H9 (cell line): ENCODE measurements at places on chromosomes 4 and X. TPM values are rescaled to one million over a fixed set of nuclear protein-coding genes. Genes with fewer than 3 reads are reported as not detected.

The LRCH2 gene
- total RNA-seq = 6.3 and 6.6 TPM in 2 replicates

The ZFP92 gene
- 0.66 and 0.68 TPM in 2 replicates for total RNA-seq

The RAB41 gene
- total RNA-seq = not detected in 2 replicates

The GRIA2 gene
- total RNA-seq = not detected in 2 replicates

The HSD17B13 gene
- total RNA-seq = not detected in 2 replicates

The SLC25A31 gene
- not detected in 2 replicates for total RNA-seq

The NEK1 gene
- total RNA-seq = 12.3 and 12.6 TPM in 2 replicates

DNA sequence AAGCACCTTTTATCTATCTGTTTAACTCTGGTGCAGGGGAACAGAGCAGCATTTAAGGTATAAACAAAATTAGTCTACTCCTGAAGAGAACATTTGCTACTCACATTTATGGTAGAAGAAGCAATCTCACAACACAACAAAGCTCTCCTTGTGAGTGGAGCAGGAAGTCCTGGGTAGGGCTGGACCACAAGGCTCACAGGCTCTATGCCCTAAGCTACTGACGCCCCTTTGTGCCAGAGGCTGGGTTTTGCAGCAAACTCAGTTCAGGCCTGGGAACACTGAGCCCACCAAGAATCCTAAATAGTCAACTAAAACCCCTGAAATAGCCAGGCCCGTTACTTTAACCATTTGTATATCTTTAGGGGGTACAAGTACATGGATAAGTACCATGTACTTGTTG, 4.7 kb upstream of the ZXDB start:
- no peak overlapping the region for H3K4me3 ChIP-seq
- H3K27me3 ChIP-seq = no peaks in the 10 kb centered on the region
- H3K4me1 ChIP-seq = no peaks in the 10 kb centered on the region
- H3K36me3 ChIP-seq = no peaks in the 10 kb centered on the region
- DNase-seq = no peak

GRCh38 chr4:2321279-2322196, 59.6 kb upstream of the MXD4 start:
- H3K4me3 ChIP-seq = no peak overlapping the region
- H3K27me3 ChIP-seq = no peaks in the 10 kb centered on the region
- no peak for DNase-seq
- H3K27ac ChIP-seq = no peak overlapping the region

DNA sequence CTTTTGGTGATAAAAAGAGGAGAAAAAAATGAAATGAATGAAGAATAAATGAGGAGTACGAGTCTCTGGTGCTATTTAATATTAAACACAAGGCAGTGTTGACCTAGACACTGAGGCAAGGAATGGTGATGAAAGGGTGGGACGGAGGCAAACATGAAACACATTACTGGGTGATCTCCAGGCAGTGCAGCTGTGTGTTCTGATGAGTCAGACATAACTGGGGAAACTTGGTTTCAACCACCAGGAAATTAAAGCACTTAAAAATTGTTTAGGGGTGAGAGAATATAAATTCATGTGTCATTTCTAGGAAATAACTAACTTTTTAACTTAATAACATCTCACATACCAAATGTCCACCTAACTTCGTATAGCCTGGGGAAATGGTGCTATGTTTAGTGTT, 19.7 kb upstream of the CXCL6 start:
- no peak overlapping the region for H3K4me3 ChIP-seq
- H3K4me1 ChIP-seq = peaks cover 5% of the 10 kb centered on the region; the same call in 1 of the 2 replicates
- H3K27me3 ChIP-seq = no peaks in the 10 kb centered on the region
- H3K27ac ChIP-seq = no peak overlapping the region

DNA sequence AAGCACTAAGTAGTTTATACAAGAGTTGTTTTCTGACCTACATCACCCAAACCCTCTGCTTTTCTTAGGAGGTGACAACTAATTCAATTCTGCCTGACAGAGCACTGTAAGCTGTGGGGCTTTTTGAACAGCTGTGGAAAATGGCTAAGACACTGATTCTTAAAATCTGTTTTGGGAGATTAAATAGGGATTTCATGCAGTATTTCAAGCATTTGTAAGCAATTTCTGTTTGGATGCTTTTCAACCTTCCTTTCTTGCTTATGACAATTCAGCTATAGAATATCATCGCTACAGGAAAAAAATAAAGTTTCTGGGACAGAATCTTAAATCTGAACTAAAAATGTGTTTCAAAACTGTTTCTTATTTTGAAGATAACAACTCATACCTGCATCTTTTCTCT, 459.5 kb downstream of the RAPGEF2 start:
- H3K4me1 ChIP-seq = no peaks in the 10 kb centered on the region
- H3K27me3 ChIP-seq = no peaks in the 10 kb centered on the region
- peaks cover 12% of the 10 kb centered on the region; the same call in 1 of the 2 replicates for H3K36me3 ChIP-seq
- H3K4me3 ChIP-seq = no peak overlapping the region

- H3K27me3 ChIP-seq = no peaks in the 10 kb centered on the region
- no peak overlapping the region for H3K4me3 ChIP-seq
- no peaks in the 10 kb centered on the region for H3K36me3 ChIP-seq
- H3K4me1 ChIP-seq = no peaks in the 10 kb centered on the region
- H3K27ac ChIP-seq = no peak overlapping the region
Measured at GRCh38 chrX:1894740-1895139, 279.9 kb downstream of the ASMT start.

DNA sequence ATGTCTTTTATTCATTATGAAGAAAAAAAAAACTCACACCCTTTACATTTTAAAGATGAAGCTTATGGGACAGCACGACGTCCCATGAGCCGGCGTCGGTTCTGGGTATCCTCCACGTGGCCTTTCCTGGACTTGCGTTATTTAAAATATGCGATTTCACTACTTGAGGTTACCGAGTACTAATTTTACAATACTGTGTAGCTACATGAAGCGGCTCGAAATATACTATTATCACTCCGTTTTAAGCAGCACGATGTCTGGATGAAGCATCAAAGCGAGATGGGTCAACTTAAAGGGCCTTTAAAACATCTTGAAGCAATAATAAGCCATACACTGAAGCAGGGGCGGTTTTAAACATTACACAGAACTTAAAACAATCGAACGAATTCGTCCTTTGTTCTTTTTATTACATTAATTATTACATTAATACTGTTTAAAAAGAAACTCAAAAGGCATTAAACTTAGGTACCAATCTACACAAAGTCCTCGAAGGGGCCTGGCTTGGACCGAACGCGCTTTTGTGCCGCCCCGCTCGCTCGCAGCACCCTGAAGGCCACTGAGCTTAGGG, 1.4 kb upstream of the KLF3 start:
- DNase-seq = no peak
- H3K4me1 ChIP-seq = no peaks in the 10 kb centered on the region; the same call in 1 of the 2 replicates
- H3K27ac ChIP-seq = no peak overlapping the region
- peak overlapping the region; percentile 80 for H3K4me3 ChIP-seq
- peaks cover 3% of the 10 kb centered on the region for H3K36me3 ChIP-seq

- no peaks in the 10 kb centered on the region for H3K27me3 ChIP-seq
- H3K4me3 ChIP-seq = no peak overlapping the region
- peaks cover 9% of the 10 kb centered on the region for H3K36me3 ChIP-seq
- no peaks in the 10 kb centered on the region for H3K4me1 ChIP-seq
Measured at GRCh38 chr4:26892480-26893150, 32.0 kb downstream of the STIM2 start.

- no peak for DNase-seq
- H3K4me1 ChIP-seq = no peaks in the 10 kb centered on the region
- H3K27me3 ChIP-seq = no peaks in the 10 kb centered on the region
Measured at GRCh38 chr4:6172093-6172926, 28.0 kb downstream of the JAKMIP1 start.

DNA sequence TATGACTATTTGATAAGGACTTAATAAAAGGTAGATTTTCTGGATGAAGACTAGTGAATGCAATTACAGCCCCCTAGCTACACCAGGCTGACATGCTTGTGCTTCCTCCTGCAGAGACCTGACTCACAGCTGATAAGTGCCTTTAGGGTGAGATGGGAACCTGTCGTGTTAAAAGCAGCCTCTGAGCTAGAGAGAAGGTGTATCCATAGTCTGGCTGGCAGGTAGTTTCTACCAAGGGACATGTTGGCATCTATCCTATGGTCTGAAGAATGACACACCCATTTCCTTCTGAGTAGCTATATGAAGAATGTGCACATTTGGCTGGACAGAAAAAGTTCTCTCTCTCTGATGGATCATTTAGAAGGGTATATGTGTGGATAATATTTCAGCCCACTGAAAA, 64.1 kb downstream of the PARM1 start:
- H3K27me3 ChIP-seq = no peaks in the 10 kb centered on the region
- H3K4me1 ChIP-seq = no peaks in the 10 kb centered on the region
- H3K27ac ChIP-seq = no peak overlapping the region
- no peak for DNase-seq
- no peaks in the 10 kb centered on the region for H3K36me3 ChIP-seq
- no peak overlapping the region for H3K4me3 ChIP-seq

DNA sequence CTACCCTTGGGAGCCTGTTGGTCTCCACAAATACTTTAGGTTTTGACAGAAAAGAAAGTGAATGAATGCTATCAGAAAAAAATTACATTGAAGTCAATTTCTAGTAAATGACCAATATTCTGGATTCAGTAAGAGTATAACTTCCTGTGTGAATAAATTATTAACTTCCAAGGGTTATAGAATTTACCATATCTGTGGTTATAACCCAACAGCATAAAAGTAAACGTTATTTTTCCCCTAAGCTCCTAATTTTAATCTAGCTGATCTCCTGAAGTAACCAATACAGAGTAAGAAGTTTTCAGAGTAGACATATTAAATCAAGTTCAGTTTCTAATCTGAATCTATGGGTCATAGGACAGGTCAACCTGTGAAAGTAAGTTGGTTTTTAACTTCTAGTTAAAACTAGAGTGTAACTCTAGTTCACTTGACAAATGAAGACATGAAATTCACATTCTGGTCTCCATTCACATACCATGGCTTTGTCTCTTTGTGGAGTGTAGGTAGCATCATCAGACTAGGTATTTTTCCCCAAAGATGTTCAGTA, 22.8 kb downstream of the DTHD1 start:
- no peaks in the 10 kb centered on the region for H3K36me3 ChIP-seq
- H3K27me3 ChIP-seq = no peaks in the 10 kb centered on the region
- H3K27ac ChIP-seq = no peak overlapping the region
- no peak overlapping the region for H3K4me3 ChIP-seq
- H3K4me1 ChIP-seq = no peaks in the 10 kb centered on the region
- DNase-seq = no peak

- H3K4me3 ChIP-seq = no peak overlapping the region
- H3K27me3 ChIP-seq = no peaks in the 10 kb centered on the region
- H3K4me1 ChIP-seq = no peaks in the 10 kb centered on the region
- H3K27ac ChIP-seq = no peak overlapping the region
Measured at GRCh38 chr4:159297091-159297490, 194.2 kb downstream of the RAPGEF2 start.

GRCh38 chr4:82905205-82905604, 4.7 kb downstream of the THAP9 start:
- peaks cover 5% of the 10 kb centered on the region; the same call in 1 of the 3 replicates for H3K36me3 ChIP-seq
- no peaks in the 10 kb centered on the region for H3K27me3 ChIP-seq
- no peak overlapping the region for H3K27ac ChIP-seq

- no peaks in the 10 kb centered on the region for H3K36me3 ChIP-seq
- peaks cover 5% of the 10 kb centered on the region; the same call in 1 of the 2 replicates for H3K4me1 ChIP-seq
- H3K27ac ChIP-seq = no peak overlapping the region
- no peak overlapping the region for H3K4me3 ChIP-seq
Measured at GRCh38 chr4:24249972-24250371, 334.4 kb downstream of the DHX15 start.
